ENCODE measurements at places on chromosomes 7 and 10. TPM values are rescaled to one million over a fixed set of nuclear protein-coding genes. Genes with fewer than 3 reads are reported as not detected.

DNA sequence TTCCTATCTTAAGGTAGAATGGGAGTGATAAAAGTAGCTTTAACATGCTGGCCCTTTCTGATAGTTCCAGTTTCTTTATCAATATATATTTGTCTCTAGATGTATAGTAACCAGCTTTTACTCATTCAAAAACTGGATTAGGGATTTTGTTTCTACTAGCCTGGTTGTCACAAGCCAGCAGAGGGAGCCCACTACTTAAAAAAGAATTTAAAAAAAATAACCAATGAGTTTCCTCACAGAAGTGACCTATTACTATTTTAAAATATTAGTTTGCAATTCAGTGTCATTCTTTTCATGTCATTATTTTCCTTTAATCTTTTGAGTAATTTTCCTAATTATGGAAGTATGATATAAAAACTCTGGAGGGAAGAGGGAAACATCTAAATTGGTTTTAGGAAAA is 142.1 kb downstream of the PHTF2 start:
- DNase-seq: no peak

- DNase-seq: no peak
Measured at GRCh38 chr10:79490400-79491142, 21.8 kb upstream of the EIF5AL1 start.

- no peak for DNase-seq
Measured at GRCh38 chr10:76297780-76298281, 866.4 kb downstream of the LRMDA start.

DNA sequence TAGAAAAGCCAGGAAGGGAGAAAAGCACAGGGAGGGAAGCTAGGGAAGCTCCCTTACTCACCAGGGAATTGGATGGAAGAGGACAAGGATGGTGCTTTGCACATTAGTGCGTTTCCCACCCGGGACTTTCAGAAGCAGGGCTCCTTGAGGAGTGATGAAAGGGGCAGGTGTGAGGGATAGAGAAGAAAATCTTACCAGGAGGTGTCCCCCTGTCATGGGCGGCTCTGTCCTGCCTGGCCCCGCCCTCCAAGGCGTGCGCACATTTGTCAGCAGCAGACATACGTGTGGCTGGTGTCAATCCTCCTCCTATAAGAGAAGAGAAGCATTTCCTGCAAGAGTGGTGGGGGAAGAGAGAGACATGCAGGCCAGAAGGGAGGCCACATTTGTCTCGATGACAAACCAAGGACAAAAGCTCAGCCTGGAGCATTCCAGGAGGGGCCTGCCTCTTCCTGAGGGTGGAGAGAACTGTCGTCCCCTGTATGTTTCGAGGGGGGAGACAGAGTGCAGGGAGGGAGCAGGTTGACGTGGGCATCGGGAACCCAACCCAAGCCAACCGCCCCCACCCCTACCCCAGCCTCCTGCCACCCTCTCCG is 47.4 kb upstream of the COMTD1 start:
- no peak for DNase-seq

- no peak for DNase-seq
Measured at GRCh38 chr10:77715088-77715487, 77.5 kb upstream of the KCNMA1 start.

DNA sequence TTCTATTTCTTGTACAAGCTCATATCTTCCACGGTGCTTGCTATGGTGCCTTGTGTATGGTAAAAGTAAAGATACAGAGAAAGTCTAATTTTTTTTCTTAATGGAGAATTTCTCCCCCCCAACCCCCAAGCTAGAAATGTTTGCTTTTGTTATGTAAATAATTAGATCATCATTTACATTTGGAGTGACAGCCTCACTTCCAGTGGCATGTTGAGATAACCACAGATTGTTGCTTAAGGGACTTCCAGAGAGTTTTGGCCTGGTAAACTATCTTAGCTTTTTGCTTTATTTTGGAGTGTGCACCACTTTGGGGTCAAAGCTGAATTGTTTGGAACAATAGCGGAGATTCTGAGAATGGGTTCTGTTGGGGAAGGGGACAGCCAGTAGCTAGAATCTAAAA is 129.7 kb downstream of the ZNF365 start:
- DNase-seq: no peak

- DNase-seq: no peak
Measured at GRCh38 chr10:67571503-67571902, 124.5 kb downstream of the CTNNA3 start.

GRCh38 chr7:90968871-90969270 is 295.4 kb upstream of the FZD1 start:
- no peak for DNase-seq

DNA sequence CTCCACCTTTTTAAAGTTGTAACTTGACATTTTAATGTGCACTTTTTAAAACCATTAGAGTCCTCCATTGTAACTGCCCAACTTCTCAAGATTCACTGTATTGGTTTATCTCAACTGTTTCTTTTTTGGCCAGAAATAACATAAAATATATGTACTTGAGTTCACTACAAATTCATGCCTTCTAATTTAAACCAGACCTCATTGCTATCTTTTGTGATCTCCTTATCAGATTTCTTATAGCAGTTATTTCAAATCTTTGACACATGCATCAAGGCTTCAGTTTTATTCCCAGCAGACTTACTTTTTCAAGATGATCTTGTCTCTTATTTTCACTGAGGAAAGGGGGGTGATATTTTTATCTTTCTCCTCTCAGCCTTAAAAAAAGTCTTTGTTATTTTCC is 154.3 kb downstream of the PHF14 start:
- no peak for DNase-seq

DNA sequence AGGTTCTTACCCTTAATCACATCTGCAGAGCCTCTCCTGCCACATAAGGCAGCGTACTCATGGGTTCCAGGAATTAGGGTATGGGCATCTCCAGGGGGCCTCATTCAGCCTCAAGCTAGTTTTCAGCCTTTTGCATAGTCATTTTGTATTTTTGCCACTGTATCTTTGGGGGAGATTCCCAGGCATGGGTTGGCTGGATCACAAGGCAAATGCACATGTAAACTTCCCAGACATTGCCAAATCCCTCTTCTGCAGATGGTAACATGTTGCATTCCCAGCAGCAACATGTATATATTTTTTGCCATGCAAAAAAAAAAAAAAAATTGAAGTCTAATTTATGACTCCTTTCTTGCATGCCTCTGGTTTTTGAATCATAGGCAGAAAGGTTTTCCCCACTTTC is 595.4 kb upstream of the FOXK1 start:
- no peak for DNase-seq

- peak; percentile 58 for DNase-seq
Measured at GRCh38 chr7:44060948-44061644, 4.3 kb downstream of the PGAM2 start.

The SAMD9L gene
- 6.9 TPM for total RNA-seq

All from chondrocyte (in vitro differentiated cells).